ENCODE measurements at places on chromosomes 13 and 19. TPM values are rescaled to one million over a fixed set of nuclear protein-coding genes. Genes with fewer than 3 reads are reported as not detected.

The ZNF585A gene
- 8.2 TPM for total RNA-seq

The SPACA4 gene
- not detected for total RNA-seq

The NALCN gene
- 0.66 TPM for total RNA-seq

The RFPL4AL1 gene
- not detected for total RNA-seq

The DNAJB1 gene
- total RNA-seq: 64.2 TPM

The KRTDAP gene
- total RNA-seq: not detected

The DPF1 gene
- 0.50 TPM for total RNA-seq

The PPP1R13L gene
- total RNA-seq: 3.3 TPM

The THSD8 gene
- total RNA-seq: not detected

The FNDC3A gene
- 69.8 TPM for total RNA-seq

The CYP2A6 gene
- not detected for total RNA-seq

The TBC1D17 gene
- total RNA-seq: 11.6 TPM

The CRTC1 gene
- total RNA-seq: 2.1 TPM

The ZNF527 gene
- 5.6 TPM for total RNA-seq

The ADGRE3 gene
- under 0.01 TPM for total RNA-seq

The ZNF547 gene
- total RNA-seq: 3.2 TPM

The EDNRB gene
- 9.7 TPM for total RNA-seq

The SCGB2B2 gene
- not detected for total RNA-seq

The SEMA6B gene
- 0.11 TPM for total RNA-seq

The FUT1 gene
- 1.1 TPM for total RNA-seq

The VRK3 gene
- 26.5 TPM for total RNA-seq

The ZFR2 gene
- total RNA-seq: not detected

The SLC25A41 gene
- not detected for total RNA-seq

The DACT3 gene
- 6.2 TPM for total RNA-seq

The DMKN gene
- total RNA-seq: 14.1 TPM

The KLK12 gene
- total RNA-seq: not detected

The DBP gene
- 3.9 TPM for total RNA-seq

The SERTAD3 gene
- 19.6 TPM for total RNA-seq

The CGB1 gene
- total RNA-seq: not detected

The SYNE4 gene
- total RNA-seq: not detected

The USF2 gene
- total RNA-seq: 50.4 TPM

The ERICH4 gene
- total RNA-seq: not detected

The FEM1A gene
- total RNA-seq: 11.9 TPM

The WASF3 gene
- 10.2 TPM for total RNA-seq

The GRIK5 gene
- 0.44 TPM for total RNA-seq

The ZNF560 gene
- 0.75 TPM for total RNA-seq

The ODAD3 gene
- 0.37 TPM for total RNA-seq

The MBD3L3 gene
- total RNA-seq: not detected

The PRODH2 gene
- total RNA-seq: not detected

The ZNF155 gene
- total RNA-seq: 11.4 TPM

The MCOLN1 gene
- 4.6 TPM for total RNA-seq

The C19orf81 gene
- 0.22 TPM for total RNA-seq

The BRME1 gene
- total RNA-seq: 0.87 TPM

The PCP2 gene
- total RNA-seq: not detected

The RSPH6A gene
- 0.12 TPM for total RNA-seq

The FPR3 gene
- total RNA-seq: not detected

The DIAPH3 gene
- 9.6 TPM for total RNA-seq
